SK-N-MC (cell line): ENCODE measurements at places on chromosomes 13 and 19.

- DNase-seq, result no peak
These were observed 899.8 kb downstream of the GPC5 start for GRCh38 chr13:92297971-92298942.

DNA sequence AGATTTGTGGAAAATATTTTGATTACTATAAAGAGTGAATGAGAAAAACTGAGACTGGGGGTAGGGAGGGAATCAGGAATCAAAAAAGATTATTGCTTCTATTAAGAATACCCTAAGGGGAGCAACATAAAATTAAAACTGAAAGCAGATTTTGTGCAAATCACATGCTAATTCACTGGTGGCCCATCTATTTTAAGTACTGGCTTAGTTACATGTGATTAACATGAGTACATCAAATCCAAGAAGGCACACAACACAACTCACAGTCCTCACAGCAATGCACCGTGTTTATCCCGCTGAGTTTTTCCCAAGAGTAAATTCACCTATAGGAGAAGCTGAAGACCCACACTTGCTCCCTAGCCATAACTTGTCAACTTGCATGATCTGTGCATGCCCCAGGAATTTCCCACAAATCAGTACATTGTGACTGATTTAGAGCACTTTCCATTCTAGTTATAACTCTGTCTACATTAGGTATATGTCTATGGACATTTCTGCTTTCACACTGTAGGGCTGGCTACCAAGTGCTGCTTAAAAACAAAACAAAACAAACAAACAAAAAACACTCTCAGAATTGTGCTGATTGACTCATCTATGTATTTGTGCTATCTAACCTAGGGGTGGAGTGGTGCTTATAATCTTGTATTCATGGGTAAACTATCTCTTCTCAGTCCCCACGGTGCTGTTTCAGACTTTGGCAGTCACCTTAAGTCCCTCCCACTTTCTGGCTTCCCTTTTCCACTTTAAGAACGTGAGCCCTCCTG, 24.3 kb downstream of the AMER2 start:
- DNase-seq, result no peak

GRCh38 chr13:45747071-45747470, 45.0 kb downstream of the CBY2 start:
- DNase-seq, result no peak

DNA sequence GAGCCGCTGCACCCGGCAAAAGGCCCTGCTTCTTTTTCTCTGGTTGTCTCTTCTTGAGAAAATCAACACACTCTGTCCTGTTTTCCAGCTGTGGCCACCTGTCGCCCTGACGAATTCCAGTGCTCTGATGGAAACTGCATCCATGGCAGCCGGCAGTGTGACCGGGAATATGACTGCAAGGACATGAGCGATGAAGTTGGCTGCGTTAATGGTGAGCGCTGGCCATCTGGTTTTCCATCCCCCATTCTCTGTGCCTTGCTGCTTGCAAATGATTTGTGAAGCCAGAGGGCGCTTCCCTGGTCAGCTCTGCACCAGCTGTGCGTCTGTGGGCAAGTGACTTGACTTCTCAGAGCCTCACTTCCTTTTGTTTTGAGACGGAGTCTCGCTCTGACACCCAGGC, 17.2 kb downstream of the LDLR start:
- DNase-seq, result no peak

DNA sequence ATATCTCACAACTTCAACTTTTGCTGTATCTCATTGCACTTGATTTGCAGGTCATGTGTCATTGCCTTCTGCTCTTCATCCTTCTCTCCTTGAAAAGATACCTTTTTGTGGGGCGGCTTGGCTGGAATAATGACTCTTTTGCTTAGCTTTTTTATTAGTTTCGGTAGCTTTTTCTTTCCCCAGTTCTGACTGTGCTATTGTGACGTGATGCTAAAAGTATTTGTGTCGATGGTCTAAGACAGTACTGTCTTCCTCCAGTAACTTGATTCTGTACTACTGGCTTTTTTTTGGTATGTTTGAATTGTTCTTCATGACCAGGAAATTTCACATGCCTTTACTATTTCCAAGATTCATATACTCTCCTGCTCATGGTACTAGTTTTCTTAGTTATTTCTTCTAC, 63.1 kb downstream of the SLITRK1 start:
- DNase-seq, result no peak

DNA sequence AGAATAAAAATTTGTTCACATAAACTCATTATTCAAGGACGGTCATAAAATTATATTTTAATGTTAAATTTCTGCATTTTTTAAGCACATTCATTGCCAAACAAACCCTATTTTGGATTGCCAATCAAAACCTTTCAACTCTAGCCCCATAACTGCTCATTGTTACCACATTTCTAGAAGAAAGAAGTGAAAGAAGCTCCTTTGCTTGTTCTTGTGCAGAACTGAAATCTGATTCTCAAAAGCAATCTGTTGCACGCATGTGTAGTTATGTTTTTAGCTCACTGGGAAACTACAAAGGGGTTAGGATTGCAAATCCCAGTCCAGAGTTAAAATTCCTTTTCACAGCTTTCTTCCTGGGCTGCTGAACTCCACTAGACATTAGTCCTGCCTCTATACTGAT, 109.5 kb upstream of the MIR17HG start:
- no peak for DNase-seq

DNA sequence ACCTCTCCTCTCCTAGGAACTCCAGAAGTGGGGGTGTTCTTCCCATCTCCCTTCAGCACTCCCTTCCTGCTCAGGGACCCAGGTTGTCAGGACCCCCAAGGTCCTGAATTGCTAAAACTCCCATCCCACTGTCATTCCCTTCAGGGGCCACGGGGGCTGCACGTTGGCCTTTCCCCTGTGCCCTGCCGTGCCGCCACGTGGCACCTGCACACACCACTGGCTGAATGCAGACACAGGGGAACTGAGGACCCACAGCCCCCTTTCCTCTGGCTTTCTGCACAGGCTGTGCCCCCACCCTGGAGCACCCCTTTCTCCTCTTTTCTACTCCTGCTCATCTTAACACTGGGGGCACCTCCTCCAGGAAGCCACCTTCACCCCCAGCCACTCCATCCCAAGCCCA, 9.0 kb downstream of the SHANK1 start:
- no peak for DNase-seq

DNA sequence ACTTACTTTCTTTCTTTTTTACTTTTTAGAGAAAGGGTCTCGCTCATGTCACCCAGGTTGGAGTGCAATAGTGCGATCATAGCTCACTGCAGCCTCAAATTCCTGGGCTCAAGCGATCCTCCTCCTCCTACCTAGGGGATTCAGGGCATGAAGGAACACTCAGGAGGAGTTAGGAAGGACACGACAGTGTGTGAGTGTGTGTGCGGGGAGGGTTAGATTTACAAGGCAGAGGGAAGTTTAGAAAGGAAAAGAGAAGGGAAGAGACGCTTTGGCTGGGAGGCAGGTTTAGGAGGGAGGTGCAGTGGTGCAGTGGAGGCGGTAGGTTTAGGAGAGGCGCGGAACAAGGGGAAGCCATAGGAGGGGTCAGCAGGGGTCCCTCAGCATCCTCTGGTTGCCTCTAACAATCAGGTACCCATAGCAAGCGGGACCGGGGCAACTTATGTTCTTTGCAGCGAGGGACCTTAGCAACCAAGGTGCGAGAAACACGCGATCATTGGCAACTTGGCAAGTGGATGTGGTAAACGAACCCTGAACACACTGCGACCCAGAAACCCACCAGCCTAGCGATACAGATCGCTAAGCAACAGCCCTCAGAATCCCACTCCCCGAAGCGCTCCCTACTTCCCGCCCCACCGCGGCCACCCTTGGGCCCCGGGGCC, 501 bp downstream of the SIRT2 start:
- no peak for DNase-seq

DNA sequence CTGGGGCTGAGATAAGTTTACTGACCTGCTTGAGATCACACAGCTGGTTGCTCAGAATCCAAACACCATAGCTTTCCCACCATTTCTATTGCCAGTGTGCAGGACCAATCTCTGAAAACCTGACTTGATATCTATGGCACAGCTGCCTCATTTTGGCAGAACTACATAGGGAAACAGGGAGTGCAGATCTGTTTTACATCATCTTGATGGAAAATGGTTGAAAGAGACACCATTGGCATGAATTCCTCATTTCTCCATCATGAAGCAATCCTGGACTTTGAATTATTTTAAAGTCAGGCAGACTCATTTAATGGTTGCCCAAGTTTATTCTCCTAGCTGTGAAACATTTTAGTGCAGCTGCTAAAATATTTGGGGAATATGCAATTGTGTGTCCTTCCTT, 1628.2 kb upstream of the SLC10A2 start:
- no peak for DNase-seq

- no peak for DNase-seq
These were observed 35.3 kb downstream of the KLF2 start for GRCh38 chr19:16359964-16360363.

DNA sequence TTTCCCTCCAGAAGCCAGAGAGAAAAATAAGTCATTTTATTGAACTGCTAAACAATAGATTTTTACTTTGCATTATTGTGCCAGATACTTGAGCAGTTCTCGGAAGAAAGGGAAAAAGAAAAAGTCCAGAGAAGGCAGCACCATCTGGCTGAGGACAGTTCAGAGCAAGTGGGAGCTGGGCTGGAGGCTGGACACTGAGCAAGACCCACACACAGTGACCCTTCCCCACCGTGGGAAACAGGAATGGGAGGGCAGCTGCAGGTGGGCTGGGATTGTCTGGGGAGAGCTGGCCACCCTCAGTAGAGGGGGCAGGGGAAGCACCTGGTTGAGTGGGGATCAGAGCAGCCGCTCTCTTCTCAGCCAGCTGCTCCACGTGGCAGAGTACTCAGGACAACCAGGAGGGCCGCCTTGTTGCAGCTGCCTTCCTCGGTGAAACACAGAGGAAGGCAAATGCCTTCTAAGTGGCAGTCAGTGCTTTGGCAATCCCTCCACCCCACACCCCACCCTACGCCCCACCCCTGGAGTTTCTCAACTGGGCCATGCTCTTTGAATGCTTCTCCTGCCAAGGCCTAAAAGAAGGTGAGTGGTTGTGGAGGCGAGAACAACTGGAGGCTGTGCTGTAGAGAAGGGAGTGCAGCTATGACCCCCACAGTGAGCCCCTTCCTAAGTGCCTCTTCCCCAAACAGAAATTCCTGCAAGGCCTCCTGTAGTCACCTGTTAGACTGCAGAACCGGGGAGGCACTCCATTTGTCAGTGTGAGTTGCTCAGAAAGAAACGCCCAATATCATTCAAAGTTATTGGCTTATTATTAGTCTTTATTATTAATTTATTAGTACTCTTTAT, 179.3 kb downstream of the ZIC5 start:
- DNase-seq, result no peak

DNA sequence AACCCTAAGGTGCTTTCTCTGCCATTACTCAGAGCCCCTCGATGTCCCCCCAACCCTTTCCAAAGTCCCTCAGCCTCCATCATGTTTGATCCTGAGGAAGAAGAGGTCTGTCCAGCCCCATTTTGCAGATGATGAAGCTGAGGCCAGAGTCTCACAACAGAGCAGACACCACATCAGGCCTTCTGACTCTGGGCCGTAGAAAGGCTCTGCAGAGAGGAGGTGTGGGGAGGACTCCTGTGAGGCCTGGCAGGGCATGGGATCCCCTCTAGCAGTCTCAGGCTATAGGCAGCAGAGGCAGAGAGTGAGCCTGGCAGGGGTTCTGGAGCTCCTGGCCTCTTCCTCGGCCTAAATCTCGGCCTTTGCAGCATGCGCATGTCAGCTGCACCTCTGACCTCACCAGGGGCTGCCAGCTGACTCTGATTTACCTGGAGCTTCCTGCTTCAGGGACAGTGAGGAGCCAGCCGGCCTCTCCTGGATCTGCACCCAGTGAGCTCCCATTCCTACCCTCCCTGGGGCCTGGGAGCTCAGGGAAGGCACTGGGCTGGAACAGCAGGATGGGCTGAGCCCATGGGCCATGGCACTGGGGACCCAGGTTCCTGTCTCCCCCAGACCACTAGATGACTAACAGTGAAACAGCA, 41.7 kb upstream of the VSTM2B start:
- no peak for DNase-seq

DNA sequence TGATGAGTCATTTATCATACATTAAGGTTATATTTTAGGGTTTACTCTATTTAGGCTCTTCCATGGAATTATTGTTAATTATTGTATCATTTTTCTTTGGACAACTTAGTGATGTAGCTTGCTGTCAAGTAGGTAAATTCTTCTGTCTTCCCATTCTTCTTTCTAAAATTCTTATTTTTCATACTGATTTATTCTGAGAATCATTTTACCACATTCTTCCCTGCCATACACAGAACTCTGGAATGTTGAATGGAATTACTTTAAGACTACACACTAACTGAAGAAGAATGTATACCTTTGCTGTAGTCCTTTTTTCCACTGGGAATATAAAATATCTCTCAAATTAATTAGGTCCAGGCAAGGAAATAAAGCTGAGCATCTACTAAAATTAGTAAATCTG, 24.5 kb upstream of the SLC7A1 start:
- no peak for DNase-seq

DNA sequence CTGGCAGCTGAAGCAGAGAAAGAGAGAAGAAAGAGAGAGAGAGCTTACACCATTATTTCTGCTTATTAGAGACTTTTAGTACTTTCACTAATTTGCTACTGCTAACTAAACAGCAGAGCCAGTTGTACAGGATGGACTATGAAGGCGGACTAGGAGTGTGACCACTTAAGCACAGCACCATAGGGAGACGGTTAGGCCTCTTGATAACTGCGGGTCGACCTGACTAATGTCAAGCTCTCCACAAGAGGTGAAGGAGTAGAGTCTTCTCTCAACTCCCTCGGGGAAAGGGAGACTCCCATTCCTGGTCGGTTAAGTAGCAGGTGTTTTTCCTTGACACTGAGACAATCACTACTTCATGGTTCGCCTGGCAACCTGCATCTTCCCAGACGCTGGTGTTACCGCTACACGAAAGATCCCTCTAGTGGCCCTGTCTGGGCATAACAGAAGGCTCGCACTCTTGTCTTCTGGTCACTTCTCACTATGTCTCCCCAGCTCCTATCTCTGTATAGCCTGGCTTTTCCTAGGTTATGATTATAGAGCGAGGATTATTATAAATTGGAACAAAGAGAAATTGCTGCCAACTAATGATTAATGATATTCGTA, 5.3 kb upstream of the PSG7 start:
- DNase-seq, result no peak

DNA sequence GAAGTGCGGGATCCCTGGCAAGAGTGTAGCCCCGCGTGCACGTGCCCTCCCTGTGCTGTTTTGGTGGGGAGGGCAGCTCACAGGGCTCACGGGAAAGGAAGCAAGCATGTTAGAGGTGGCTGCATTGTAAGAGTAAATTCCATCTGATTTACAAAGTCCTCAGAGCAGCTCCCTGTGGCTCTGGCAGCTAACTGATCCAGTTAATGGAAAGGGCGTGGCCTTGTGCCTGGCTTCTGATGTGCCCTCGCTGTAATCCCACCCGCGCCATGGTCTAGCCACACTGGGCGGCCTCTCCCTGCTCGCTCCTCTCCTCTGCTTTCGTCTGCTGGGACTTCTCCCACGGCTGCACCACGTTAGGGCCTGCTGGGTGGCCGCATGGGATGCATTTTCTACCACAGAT, 258.5 kb downstream of the FGF9 start:
- no peak for DNase-seq

GRCh38 chr13:20826843-20827560, 53.2 kb upstream of the EEF1AKMT1 start:
- no peak for DNase-seq

GRCh38 chr13:75800545-75800944, 164.4 kb downstream of the LMO7 start:
- no peak for DNase-seq

GRCh38 chr13:33189470-33189869, 96.1 kb downstream of the STARD13 start:
- no peak for DNase-seq
